ENCODE measurements at places on chromosomes 11 and 22. TPM values are rescaled to one million over a fixed set of nuclear protein-coding genes. Genes with fewer than 3 reads are reported as not detected.

Gene GGT1
- total RNA-seq = 12.0 TPM

Gene MAPK11
- 0.49 TPM for total RNA-seq

Gene FGF3
- 0.77 TPM for total RNA-seq

Gene CECR2
- total RNA-seq = 32.3 TPM

Gene SLC37A2
- total RNA-seq = 1.0 TPM

Gene OR51B5
- total RNA-seq = 3.6 TPM

Gene OSBPL5
- total RNA-seq = 29.4 TPM

Gene PGM2L1
- 5.4 TPM for total RNA-seq

Gene ASRGL1
- total RNA-seq = 6.9 TPM

Gene KCNA4
- 1.4 TPM for total RNA-seq

Gene NXPE4
- total RNA-seq = not detected

Measured in cardiac muscle cell (in vitro differentiated cells and primary cell).